Naive thymus-derived CD8-positive, alpha-beta T cell (primary cell): ENCODE measurements at places on chromosomes 12 and 14.

DNA sequence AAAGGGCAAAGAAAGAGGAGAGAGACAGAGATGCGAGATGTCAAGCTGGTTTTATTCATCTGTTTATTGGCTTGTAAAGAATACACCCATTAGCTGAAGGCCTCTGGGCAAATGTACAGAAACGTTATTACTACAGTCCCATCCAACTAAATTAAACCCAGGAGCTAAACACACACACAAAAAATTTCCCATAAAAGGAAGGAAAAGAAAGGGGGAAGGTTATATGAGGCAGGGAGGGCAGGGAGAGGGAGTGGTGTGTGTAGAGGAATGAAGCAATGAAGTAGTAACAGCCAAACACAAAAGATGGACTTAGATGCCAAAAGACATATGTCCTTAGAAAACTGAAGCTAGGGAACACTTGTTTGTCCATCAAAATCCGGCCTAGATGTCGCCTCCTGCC, 3.1 kb upstream of the MFAP5 start:
- no peak for DNase-seq

DNA sequence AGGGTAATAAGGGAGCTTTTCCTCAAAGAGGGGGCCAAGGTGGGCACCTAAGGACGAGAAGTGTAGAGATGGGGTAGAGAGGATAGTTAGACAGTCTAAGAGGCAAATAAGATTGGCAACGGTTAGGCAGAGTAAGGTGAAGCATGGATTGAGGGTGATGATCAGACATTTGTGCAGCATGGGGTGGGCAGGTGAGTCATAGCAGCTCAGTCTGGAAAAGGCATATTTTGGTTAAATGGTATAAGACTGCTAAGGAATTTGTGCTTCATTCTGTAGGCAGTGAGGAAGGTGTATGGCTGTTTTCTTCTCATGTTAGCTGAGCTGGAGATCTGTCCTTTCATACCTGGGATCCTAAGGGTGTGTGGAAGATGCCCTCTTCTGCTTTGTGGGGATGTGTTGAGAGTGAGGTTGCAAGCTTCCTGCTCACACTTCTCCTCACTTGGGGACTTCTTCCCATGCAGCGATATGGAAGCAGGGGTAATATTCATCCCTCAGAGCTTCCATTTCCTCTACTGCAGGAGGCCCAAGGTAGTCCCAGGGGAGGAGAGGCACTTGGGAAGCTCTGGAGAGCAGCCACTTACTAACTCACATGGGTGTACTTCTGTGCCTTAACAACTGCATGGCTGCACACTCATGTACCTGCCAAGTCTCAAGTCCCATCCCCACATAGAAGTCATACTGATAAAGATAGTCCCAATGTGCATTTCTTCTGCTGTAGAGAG, 28.9 kb downstream of the GSG1 start:
- no peak for DNase-seq

- DNase-seq, result no peak
These were observed 179.6 kb downstream of the TBX5 start for GRCh38 chr12:114226241-114226928.

DNA sequence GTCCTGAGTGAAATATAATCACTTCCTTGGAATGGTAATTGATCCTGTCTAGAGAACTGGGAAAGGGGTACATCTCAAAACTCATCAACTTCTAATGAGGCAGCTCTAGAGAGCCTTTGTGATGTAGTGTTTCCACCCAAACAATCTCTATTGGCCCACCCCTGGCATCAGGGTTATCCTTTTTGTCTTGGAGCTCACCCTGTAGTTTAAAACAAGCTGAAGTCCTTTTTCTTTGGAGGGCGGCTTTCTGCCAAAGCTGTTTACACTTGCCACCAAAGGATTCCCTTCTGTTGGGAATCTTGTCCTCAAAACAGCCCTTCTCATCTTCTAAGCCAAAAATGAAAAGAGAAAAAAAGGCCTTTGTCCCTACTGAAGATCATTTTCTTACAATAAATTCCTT, 60.6 kb upstream of the GTF2A1 start:
- DNase-seq, result no peak

DNA sequence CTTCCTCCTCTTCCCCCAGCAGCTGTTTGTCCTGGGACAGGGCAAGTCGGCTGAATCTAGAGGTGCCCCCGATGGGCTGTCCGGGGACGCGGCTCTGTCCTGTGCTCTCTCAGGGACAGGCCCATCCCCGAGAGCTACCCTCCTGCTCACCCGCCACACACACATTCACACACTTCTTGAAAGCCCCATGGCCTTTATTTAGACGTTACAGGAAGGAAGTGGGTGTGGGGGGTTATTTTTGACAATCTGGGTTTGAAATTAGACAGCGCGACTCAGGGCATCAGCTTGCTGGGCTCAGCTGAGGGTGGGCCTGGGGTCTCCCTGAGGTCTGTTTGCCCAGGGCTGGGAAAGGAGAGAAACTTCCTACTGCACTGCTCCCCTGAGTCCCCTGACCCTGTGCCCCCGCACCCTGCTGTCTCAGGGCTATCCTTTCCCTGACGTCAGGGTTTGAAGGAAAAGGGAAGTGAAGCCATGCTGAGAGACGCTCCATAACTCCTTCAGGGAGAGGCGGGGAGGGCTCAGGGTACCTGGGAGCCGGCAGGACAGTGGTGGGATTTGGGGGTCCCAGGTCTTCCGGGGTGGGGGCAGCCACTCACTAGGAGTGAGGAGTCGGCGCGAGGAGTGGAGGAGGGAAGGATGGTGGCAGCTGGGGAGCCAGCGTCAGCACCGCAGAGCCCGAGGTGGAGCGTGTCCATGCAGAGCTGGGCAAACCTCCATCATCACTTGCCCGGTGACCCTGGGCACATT, 8.1 kb downstream of the PTPN6 start:
- peak; percentile 76 for DNase-seq

GRCh38 chr12:116558280-116559161, 660 bp upstream of the MAP1LC3B2 start:
- no peak for DNase-seq

- no peak for DNase-seq
These were observed 201.3 kb downstream of the PCNX1 start for GRCh38 chr14:71108398-71109119.
